NCI-H82 (cell line): ENCODE measurements at places on chromosomes 6 and 20.
A peak's percentile ranks its signal among the peaks of the same experiment; 100 is the strongest.

DNA sequence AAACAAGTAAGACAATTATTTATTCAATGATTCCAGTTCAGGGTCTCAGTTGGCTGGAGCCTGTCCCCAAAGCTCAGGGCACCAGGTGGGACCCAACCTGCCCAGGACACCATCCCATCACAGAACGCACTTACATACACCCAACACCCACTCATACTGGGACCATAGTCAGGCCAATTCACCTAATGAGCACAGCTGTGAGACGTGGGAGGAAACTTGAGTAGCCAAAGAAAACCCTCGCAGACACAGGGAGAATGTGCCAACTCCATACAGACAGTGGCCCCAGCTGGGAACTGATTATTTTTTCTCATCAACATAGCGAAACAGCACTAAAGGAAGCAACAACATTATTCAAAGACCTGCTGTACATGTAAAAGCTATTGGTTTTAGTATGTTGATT lies 58.6 kb upstream of the DOK5 start:
- DNase-seq, result no peak

DNA sequence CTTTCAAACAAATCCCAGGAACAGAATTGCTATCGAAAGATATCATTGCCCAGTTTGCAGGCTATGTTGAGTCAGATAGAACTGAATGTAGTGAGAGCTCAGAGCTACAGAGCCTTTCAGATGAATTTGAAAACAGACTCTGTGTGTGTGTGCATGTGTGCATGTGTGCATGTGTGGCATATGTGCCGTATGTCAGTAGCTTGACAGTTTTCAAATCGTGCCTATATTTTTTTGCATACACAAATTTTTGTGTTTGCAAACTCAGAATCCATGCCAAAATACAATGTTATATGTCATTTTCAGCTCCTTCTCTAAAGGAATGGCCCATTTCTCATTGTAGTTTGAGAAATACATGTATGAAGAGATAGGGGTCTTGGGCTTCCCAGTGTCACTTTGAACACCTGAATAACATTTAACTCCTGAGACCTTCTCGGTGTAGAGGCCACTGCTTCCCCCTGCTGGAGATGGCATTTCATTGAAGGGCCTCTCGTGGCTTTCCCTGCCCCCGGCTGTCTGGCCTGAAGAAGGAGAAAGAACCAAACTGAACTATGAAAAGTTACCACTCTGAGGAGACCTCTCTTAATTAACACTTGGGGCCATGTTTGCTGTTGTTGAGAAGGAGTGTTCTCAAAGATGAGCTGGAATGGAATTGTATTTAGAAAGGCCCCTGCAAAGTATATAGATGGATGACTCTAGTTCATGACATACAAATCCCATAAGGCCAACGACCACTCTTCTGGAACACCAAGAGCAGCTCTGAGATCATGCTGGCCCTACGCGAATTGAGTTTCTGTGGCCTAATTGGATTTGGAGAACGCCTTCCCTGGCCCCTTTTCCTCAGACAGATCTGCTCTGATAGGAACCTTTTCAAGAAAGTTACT lies 58.7 kb downstream of the VAPB start:
- peak; percentile 80 for DNase-seq

GRCh38 chr20:15905661-15906060 lies 667.6 kb downstream of the KIF16B start:
- no peak for DNase-seq

GRCh38 chr20:43068482-43068881 lies 121.2 kb downstream of the PTPRT start:
- DNase-seq, result no peak
